Stimulated activated CD4-positive, alpha-beta T cell treated with anti-CD3 and anti-CD28 coated beads, TNF-alpha, amount 100 ng/mL, for 1 hour (primary cell): ENCODE measurements at places on chromosomes 4 and X.

DNA sequence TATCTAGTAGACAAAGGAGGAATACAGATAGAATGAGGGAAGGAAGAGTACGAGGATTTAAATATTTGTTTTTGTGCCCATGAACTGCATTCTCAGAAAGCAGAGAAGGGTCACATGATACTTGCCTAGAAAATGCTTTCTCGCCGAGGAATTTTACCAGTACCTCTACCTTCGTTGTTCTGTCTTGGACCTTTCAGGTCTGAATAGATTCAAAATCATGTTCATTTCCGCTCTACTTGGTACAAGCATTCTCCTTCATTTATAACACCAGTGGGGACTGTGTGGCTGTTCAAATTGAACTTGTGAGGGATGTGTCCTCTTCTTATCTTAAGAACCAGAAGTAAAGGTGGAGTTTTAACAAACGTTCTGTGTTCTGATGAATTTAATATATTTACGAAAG lies 1.9 kb downstream of the USP38 start:
- no peak for DNase-seq

GRCh38 chr4:184978211-184978610 lies 40.1 kb upstream of the HELT start:
- no peak for DNase-seq

GRCh38 chr4:152359208-152360044 lies 176.5 kb downstream of the FBXW7 start:
- DNase-seq: no peak

GRCh38 chrX:39067866-39068265 lies 266.6 kb downstream of the MID1IP1 start:
- no peak for DNase-seq

GRCh38 chr4:95409127-95409526 lies 139.6 kb downstream of the UNC5C start:
- DNase-seq: no peak

DNA sequence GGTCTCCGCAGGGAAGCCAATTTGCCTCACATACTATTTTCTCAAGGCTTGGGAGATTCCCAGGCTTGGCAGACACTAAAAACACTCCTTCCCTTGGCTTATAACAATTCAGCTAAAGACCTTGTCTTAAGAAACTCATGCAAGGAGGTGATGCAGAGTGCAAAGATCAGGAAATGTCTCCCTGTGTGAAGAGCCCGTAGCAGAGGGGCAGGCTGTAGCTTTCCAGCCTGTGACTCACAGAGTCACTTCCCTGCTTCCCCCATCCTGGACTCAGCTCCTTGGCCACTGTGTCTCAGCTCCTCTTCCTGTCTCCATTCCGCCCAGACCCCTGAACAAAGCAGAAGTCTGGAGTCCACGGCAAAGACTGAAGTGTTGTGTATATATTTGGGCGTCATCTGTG lies 56.1 kb downstream of the KDR start:
- DNase-seq: no peak

DNA sequence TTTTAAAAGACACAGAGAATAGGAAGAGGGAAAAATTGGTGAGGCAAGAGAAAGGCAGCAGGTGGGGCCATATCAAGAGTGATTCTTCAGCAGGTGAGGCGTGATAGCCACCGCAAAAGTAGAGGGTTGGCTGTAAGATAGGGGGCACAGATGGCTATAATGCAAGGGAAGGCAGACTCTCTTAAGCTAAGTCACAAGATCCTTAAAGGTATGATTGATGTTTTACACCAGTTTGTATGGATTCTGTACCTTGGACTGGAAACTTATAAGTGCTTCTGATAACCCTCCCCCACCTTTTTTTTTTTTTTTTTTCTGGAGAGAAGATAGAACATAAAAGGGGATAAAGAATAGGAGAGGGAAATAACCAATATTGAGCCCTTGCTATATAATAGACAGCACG lies 40.0 kb downstream of the NSUN7 start:
- DNase-seq: no peak

GRCh38 chr4:186644737-186645261 lies 78.9 kb downstream of the FAT1 start:
- no peak for DNase-seq
